ENCODE measurements at places on chromosomes 3 and 15.

- no peak for DNase-seq
Observed at GRCh38 chr3:197468866-197469382, 86.8 kb downstream of the BDH1 start.

- no peak for DNase-seq
Observed at GRCh38 chr15:47924381-47924780, 196.4 kb upstream of the SLC24A5 start.

- DNase-seq, result no peak
Observed at GRCh38 chr15:65612616-65612946, 1.6 kb upstream of the INTS14 start.

DNA sequence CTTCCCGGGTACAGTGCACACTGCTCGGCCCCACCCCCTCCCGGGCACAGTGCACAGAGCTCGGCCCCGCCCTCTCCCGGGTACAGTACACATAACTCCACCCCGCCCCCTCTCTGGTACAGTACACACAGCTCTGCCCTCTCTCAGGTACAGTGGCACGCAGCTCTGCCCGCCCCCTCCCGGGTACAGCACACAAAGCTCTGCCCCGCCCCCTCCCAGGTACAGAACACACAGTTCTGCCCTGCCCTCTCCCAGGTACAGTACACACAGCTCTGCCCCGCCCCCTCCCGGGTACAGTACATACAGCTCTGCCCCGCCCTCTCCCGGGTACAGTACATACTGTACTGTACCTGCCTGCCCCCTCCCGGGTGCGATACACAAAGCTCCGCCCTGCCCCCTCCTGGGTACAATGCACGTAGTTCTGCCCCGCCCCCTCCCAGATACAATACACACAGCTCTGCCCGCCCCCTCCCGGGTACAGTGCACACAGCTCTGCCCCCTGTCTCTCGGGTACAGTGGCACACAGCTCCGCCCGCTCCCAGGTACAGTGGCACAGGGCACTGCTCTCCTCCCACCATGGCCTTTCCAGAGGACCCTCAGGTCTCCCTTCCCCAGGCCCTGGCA is 16.4 kb upstream of the PRR20G start:
- no peak for DNase-seq

GRCh38 chr3:56919797-56920195 is 118.0 kb upstream of the ARHGEF3 start:
- DNase-seq, result no peak

- no peak for DNase-seq
Observed at GRCh38 chr3:155568295-155568694, 176.6 kb downstream of the PLCH1 start.

- no peak for DNase-seq
Observed at GRCh38 chr3:155605571-155605970, 139.3 kb downstream of the PLCH1 start.

GRCh38 chr15:59224474-59224873 is 17.8 kb downstream of the LDHAL6B start:
- no peak for DNase-seq

DNA sequence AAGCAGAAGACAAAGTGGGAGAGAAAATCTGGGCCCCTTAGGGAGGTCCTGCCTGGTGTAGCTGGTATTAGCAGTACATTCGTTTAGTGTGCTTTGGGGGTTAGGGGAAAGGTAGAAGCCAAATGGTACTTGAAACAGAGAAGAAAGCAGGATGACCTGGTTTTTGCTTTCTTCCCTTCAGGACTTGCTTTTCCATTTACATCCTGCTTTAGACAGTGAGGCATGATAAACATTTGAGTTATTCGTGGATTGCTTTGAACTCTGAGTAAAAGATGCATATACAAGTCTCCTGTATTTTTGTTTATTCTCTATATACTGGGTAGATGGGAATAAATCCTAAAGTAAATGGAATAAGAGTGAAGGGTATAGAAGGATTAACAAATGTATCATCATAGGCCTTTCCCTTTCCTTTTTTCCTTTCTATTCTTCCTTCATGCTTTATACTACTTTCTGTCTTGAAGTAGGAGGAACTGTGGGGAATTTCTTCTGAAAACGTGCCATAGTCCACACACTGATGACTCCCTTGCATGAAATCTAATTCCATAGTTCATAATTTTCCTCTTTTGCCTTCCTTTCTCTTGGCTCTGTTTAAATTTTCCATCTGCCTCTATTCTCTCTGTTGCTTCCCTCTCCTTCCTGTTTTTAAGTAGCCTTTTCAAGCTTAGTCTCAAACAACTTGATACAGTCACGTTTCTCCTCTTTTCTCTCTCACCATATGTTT is 139.5 kb upstream of the RBMS3 start:
- no peak for DNase-seq

DNA sequence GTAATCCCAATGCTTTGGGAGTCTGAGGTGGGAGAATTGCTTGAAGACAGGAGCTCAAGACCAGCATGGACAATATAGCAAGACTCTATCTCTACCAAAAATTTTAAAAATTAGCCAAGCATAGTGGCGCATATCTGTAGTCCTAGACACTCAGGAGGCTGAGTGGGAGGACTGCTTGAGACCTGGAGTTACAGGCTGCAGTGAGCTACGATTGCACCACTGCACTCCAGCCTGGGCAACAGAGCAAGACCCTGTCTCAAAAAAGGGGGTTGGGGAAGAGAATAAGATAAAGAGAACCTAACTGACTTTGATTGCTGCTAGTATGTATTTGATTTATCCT is 755 bp downstream of the CD200R1 start:
- no peak for DNase-seq

- no peak for DNase-seq
Observed at GRCh38 chr3:65523878-65524277, 514.8 kb downstream of the MAGI1 start.

GRCh38 chr3:120587332-120587975 is 8.7 kb upstream of the NDUFB4 start:
- no peak for DNase-seq

DNA sequence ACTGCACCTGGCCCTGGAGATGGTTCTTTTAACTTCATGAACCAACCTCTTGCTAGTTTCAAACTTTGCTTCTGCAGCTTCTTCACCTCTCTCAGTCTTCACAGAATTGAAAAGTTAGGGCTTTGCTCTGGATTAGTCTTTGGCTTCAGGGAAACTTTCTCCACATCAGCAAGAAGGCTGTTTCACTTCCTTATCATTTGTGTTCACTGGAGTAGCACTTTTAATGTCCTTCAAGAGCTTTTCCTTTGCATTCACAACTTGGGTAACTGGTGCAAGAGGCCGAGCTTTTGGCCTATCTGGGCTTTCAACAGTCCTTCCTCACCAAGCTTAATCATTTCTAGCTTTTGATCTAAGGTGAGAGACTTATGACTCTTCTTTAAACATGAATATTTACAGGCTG is 15.7 kb upstream of the TM2D3 start:
- DNase-seq, result no peak

DNA sequence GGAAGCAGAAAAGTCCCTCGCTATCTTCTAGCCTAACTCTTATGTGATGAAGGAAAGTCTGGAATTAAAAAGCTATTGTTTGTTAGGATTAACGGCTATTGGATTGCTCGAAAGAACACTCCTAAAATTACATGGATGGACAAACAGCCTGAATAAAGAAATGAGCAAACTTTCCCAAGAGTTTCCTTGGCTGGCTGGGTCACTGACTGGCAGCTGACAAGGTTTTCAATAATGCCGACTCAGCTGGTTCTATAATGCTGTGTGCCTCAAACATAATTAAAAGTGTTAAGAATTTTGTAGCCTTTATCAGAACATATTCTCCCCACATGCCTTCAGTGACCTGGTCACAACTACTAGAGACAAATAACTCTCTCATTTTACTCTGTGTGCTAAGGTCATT is 142.9 kb upstream of the ADAMTS9 start:
- DNase-seq, result no peak

GRCh38 chr15:33215941-33216872 is 21.7 kb upstream of the FMN1 start:
- DNase-seq, result no peak

- DNase-seq, result no peak
Observed at GRCh38 chr15:34802371-34802770, 7.0 kb upstream of the ACTC1 start.

- DNase-seq, result no peak
Observed at GRCh38 chr3:176795891-176796290, 401.4 kb downstream of the TBL1XR1 start.

DNA sequence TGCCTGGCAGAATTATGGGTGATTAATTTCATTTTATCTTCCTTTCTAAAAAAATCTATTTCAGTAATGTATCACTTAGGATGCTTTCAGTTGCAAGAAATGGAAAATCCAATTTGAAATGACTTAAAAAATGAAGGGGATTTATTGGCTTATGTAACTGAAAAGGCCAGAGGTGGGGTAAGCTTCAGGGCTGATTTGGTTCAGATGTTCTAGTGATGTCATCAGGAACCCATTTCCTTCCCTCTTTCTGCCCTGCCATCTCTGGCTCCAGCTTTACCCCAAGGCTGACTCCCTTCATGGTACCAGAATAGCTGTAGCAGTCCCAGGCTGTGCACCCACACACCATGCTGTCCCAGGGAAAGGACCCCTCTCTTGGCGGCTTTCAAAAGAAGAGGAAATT is 18.5 kb upstream of the REC114 start:
- no peak for DNase-seq

- DNase-seq, result no peak
Observed at GRCh38 chr15:65907661-65908060, 38.4 kb downstream of the RAB11A start.

GRCh38 chr3:51297333-51297732 is 87.8 kb upstream of the MANF start:
- no peak for DNase-seq

DNA sequence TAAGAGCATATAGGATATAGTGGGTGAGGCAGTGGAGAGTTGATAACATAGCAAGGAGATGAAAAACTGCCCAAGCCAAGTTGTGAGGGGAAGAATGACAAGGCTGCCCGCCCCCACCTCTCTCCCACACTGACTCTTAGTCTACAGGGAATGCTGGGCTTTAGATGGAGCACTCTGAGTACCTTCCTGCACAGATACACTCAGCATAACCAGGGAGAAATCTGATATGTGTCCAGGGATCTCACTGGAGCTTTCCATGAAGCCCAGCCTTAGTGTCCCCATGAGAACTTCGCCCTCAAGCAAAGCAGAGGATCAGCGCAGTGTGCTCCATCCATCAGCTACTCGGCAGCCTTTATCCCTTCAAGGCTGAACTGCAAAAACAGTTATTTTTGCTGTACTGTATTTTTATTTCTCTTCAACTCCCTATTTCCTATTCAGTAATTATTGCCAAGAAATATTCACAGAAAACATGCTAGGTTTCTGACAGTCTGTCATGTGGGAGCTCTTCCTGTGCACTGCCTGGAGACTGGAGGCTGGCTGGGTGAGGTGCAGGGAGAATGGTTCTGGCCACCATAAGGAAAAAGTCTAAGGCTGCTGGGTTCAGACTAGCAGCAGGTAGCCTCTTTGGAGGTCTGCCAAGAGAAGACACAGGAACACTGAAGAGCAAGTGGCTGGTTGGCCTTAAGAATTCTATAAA is 475.2 kb upstream of the PPP2R3A start:
- no peak for DNase-seq

- DNase-seq, result no peak
Observed at GRCh38 chr15:43126356-43126755, 7.0 kb upstream of the TMEM62 start.

DNA sequence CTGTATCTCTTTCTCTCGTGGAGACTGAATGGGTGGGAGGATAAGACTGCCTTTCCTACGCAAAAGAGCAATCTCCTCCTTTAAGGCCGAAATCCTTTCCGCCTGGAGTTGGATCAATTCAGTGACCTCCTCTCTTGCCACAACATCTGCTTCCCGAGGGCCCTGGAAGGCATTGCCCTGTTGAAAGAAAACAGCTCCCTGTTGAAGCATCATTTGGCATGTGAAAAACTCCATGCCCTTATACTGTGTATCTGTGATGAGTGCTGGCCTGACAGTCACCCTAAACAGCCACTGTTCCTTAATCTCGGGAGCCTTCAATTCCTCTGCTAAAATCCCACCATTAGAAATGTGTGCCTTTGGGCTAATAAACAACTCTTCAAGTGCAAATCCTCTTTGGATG is 80.2 kb downstream of the BOC start:
- DNase-seq, result no peak

GRCh38 chr3:108181172-108181571 is 41.1 kb downstream of the IFT57 start:
- DNase-seq, result no peak

- no peak for DNase-seq
Observed at GRCh38 chr3:132537297-132537696, 59.8 kb upstream of the ACKR4 start.

DNA sequence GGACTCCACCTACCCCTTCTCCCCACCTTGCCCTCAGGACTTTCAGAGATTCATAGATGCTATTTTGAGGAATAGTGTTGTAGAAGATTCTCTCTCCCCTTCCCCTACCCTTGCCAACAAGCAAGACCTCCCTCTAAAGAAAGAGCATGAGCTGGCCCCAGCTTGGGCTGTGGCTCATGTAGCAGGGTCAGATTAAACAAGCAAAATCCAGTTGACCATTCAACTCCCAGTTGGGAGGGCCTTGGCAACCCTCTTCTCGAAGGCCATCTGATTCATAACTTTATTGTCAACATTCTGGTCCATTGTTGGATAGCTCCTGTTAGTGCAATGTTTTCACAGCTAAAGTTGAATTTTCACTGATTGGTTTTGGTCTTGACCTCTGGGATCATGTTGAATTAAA is 41.1 kb downstream of the TNFAIP8L3 start:
- DNase-seq, result no peak

- no peak for DNase-seq
Observed at GRCh38 chr15:39946862-39947261, 12.9 kb downstream of the EIF2AK4 start.

GRCh38 chr3:52532838-52533622 is 627 bp downstream of the NT5DC2 start:
- DNase-seq, result no peak

DNA sequence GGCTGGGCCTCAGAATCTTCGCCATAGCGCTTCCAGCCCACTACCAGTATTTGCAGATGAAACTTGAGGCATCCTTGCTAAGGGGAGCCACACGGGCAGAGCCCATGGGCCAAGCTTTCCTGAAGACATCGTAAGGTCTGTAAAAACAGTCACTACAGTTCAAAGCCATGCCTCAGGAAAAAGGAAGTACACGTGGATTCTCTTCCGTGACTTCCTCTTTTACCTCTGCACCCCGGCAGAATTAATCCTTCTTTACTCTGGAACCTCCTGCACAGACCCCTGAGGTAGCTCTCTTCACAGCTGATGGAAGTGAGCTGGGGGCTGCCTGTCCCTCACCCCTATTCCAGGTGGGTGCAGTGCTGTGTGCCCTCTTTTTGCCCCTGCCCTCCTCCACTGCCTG is 129.2 kb downstream of the CHDH start:
- no peak for DNase-seq

DNA sequence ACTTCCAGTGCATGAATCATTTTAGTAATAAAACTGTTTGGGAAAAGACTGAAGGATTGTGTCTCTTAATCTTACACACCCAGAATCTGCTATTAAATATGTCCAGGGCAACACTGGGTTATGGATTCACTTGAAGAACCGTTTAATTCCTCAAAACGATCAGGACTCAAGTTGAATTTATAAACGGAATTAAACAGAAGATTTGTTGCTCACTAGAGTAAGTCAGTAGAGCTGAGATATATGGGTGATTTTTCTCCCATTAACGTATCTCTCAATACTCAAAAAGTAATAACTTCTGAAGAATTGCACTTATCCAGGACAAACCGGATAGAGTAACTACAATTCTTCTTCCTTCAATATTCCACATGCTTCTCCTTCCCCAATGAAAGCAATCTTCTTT is 41.1 kb upstream of the LIPC start:
- DNase-seq, result no peak
